ENCODE measurements at places on chromosomes 2 and 18.

DNA sequence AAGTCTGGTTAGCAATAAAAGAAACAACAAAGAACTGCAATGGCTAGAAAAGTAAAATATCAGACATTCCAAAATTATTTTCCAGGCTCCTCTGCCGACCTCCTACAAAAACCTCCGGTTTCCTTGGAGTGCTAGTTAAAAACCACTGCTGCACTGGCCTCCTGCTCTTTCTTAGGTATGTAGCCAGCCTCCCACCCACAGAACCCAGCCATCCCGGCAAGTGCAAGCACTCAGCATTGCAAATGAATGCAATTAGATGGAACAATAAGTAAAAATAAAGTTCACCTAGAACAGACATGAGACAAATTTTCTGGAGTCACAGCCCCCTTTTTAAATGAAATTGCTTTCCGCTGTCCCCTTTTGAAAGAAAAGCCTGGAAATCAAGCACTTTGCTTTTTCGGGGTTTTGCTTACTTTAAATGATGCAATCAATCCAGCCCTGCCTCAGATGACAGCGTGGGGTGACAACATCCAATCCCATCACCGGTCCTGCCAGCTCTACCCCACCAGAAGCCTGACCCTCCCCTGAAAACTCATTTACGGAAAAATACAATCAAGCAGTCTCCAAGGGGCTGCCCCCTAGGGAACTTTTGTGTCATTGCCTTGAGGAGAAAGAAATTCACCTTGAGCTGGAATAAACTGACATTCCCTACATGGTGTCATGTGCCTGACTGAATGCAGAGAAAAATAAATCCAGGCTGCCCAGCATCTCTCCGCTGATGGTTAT, 199.8 kb downstream of the EPHA4 start:
- no peak for DNase-seq

- DNase-seq, result peak; percentile 35
Measured at GRCh38 chr2:17317439-17317976, 200.7 kb downstream of the RAD51AP2 start.

DNA sequence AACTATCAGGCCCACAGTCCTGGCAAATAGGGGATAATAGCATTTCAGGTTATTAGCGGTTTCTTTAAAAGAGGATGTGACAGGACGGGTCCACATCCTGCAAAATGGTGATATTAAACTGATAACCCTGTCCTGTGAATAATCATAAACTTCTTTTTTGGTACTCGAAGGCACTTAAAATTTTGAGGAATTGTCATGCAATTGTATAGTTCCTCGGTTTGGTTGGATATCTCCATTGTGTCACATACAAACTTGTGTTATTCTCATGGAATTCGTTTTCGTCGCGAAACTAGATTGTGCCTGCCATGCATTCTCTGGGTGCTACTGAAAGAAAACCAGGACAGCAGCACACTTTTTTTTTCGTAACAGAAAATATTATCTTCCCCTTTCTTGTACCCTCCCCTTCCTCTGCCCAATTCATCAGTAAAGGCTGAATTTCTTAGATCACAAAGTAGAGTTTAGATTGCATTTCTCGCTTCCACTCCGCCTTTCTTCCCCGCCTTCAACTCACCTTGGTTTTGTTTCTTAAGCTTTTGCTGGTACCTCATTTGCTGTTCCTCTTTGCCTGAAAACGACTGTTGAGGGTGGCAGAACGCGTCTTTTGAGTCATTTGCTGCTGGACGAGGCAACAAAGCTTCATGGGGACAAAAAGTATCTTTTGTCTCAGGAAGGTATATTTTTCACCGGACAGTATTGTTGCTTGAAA, 1.3 kb downstream of the CERS6 start:
- DNase-seq, result peak; percentile 49

- peak; percentile 43 for DNase-seq
Measured at GRCh38 chr18:79680100-79680879, 687 bp downstream of the CTDP1 start.

- no peak for DNase-seq
Measured at GRCh38 chr2:171345971-171346722, 87.6 kb downstream of the METTL8 start.

Data from lung (tissue), 17 donors.